Activated naive CD4-positive, alpha-beta T cell treated with Interleukin-2 at 50 U/mL for 16 hours (primary cell): ENCODE measurements at places on chromosomes 1 and 21.

- DNase-seq: no peak
Measured at GRCh38 chr1:247437551-247438505, 20.1 kb downstream of the OR2B11 start.

DNA sequence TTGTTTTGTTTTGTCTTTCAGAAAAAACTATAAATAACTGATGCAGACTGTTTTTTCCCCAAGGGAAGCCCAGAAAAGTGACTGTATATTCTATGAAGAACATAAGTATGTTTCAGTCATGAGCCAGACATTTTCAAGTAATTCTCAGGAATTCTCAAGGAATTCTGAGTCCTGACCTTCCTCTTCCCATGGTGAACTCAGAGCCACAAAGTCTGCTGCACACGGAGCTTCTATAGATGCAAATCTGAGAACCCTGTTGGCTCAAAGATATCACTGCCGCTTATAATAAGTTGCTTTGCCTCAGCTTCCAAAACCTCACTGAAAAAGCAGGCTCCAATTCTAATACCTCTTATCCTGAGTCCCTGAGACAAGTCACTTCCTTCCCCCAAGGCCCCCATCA lies 418.5 kb upstream of the RUNX1 start:
- DNase-seq: no peak

DNA sequence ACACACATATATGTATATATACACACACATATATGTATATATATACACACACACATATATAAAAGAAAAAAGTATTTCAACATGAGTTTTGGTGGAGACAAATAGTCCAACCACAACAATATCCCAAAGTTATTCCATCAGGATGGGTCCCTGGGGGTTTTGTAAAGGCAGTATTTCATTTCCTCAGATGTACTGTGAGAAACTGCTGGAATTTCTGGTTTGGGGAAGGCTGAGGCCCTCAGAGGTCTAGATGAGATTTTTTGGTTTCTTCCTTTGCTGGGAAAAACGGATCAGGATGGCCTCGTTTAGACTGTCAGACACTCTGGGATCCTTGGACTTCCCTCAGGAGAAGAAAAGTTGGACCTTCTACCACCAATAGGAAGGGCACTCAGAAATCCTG lies 36.5 kb upstream of the TENT5B start:
- no peak for DNase-seq

DNA sequence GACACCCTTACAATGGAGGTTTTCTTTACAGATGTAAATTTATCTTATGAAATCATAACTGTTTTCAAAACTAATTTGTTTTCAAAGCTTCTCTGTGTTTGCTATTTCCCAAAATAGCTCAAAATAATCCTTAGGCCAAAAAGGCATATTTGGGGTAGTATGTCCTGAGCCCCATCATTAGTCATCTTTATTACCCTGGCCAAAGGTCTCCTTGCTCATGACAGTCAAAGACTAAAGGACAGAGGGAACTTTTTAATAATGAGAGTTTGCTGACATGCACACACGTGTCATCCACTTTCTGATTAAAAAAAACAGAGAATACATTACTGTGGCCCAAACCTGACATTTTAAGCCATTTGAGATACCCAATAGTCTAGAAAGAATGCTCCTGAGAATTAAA lies 221.9 kb upstream of the DUSP10 start:
- no peak for DNase-seq

GRCh38 chr1:118077331-118078045 lies 107.5 kb downstream of the SPAG17 start:
- DNase-seq: no peak

DNA sequence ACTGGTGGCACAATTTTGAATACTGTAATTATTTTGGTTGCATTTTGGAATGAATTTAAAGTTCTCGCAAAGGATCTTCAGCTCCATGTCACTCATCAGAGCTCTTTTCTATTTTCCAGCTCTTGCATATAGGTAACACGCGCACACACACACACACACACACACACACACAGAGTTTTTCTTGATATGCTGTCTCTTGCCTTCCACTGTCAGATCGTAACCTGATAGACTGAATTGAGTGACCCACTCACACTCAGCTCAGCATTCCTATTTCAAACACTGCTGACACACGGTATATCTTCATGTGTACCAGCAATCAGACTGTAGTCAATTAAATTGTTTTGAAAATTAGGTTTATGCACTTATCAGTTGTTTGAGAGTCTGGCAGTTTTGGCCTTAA lies 214.1 kb downstream of the PBX1 start:
- DNase-seq: no peak
